ENCODE measurements at places on chromosomes 4 and X.

- DNase-seq, result no peak
These were observed 236.0 kb downstream of the GPC3 start for GRCh38 chrX:133749370-133749769.

GRCh38 chr4:101200561-101200960 is 146.8 kb downstream of the PPP3CA start:
- DNase-seq, result no peak

GRCh38 chr4:169791062-169791461 is 33.3 kb upstream of the HPF1 start:
- DNase-seq, result no peak

GRCh38 chr4:16864199-16864598 is 34.2 kb downstream of the LDB2 start:
- no peak for DNase-seq

DNA sequence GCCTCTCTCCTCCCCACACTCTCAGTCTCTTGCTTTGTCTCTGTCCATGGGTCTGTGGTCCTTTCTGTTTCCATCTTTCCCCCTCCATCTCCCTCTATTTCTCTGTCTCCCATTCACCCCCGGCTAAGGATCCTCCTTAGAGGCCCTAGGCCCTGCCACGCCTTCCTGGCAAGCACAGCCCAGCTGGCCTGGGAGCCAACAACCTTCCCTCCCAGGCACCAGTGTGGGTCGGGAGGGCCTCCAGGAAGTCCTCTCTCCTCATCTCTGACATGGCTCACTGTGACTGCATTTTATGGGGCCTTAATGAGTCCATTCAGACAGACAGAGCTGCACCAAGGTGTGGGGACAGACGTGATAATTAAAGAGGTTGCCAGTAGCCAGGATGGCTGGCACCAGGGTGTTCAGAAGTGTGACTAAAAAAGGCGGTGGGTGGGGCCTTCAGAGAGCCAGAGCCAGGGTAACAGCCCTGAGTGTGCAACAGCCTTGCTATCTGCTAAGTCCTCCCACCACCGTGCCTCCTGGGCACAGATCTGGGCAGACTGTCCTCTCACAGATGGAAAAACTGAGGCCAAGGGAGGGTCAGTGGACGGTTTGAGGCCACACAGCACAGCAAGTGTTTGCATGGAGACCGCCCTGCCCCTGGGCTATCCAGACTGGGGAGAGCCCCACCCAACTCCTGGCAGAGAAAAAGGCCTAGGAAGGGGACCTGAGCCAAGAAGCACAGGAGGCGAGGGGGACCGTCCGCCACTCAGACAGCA is 31.5 kb downstream of the BLOC1S4 start:
- no peak for DNase-seq

- no peak for DNase-seq
These were observed 216.8 kb downstream of the GRID2 start for GRCh38 chr4:92520563-92520962.

GRCh38 chr4:7960790-7961655 is 21.4 kb upstream of the AFAP1 start:
- peak; percentile 84 for DNase-seq

- no peak for DNase-seq
These were observed 213.1 kb upstream of the FAT1 start for GRCh38 chr4:186936496-186937375.

GRCh38 chr4:7333801-7334421 is 100.8 kb downstream of the PSAPL1 start:
- DNase-seq, result no peak

DNA sequence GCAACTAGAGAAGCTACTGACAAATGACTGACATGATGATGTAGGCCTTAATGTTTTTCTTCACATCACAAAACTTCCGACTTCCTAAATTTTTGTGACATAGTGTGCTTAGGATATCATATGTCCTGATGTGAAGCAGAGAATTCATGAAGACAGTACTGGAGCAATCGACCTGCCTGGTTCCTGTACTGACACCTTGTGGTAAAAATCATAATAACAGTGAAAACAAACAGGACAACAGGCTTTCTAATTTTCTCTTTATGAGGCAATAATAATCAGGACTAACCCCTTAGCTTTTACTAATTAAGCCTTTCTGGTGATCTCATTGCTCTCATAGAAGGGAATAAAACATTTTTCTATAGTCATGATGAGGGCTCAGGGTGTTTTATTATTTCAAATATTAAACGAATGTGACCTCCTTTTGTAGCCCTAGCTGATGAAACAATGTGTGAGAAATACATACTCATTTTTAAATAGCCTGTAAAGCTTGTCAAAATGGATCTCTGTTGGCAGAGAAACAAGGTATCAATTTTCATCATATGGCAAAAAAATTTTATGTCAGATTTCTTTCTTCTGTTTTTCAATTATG is 158.4 kb downstream of the TENT5D start:
- DNase-seq, result no peak

DNA sequence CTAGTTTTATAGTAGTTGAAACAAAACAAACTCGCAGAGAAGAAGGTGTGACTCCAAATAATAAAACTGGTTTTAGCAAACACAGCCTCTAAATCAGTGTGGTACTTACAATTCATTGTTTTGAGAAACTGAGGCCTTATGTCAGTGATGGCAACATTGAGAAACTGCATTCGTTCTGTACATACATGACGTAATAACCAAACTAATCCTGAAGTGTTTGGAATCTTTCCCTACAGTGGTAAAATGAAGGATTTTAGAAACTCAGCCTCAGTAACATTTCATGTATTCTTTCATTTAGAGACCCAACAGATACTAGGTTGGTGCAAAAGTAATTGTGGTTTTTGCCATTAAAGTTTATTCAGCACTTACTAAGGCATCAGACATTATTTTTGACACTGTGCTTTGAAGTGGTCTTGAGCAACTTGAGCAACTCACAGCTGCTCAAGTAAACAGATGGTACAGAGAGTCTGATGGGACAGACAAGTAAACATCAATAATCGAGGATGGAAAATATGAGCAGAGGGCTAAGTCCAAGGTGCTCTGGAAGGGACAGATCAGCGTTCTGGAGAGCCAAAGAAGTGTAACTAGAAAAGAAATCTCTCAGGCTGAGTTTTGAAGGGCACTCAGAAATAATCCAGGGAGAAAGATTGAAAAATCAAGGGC is 390.8 kb upstream of the BOD1L1 start:
- DNase-seq, result no peak

DNA sequence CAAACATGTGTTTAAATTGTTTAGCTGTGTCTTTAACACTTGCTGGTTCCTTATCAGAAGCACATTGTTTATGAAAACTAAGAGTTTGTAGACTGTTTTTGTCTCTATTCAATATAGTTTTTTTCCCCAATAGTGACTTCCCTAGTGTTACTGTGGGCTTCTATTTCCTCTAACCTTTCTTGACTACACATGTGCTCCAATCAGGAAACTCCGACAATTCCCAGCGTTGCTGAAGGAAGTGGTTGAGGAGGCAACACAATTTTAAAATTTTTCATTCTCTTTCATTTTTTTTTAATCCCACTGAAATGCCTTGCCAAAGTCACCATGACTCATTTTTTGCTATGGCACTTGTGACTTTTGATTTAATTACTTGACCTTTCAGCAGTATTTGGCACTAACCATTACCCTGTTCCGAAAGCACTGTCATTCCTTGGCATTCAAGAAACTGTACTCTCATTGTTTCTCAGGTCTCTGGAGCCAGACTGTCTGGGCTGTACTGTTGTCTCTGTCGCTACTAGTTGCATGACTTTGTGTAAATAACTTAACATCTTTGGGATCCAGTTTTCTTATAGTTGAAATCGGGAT is 67.6 kb upstream of the FREM3 start:
- DNase-seq, result no peak

DNA sequence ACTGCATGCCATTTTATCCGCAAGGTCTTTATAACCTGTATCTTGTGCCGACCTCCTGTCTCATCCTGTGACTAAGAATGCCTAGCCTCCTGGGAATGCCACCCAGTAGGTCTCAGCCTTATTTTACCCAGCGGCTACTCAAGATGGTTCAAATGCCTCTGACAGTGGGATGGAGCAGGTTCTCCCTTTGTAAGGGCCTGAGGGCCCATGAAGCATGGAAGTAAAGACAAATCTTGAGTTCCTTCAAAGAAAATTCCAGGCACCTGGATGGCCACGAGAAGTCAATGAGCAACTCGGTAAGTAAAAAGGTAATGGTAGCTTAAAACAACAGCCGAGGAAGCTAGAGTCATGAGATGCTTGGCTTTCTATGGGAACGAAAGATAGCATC is 19.6 kb upstream of the PRKX start:
- DNase-seq, result no peak

Data from ovary (tissue), 10 donors.